ENCODE measurements at places on chromosomes 11 and 22.

DNA sequence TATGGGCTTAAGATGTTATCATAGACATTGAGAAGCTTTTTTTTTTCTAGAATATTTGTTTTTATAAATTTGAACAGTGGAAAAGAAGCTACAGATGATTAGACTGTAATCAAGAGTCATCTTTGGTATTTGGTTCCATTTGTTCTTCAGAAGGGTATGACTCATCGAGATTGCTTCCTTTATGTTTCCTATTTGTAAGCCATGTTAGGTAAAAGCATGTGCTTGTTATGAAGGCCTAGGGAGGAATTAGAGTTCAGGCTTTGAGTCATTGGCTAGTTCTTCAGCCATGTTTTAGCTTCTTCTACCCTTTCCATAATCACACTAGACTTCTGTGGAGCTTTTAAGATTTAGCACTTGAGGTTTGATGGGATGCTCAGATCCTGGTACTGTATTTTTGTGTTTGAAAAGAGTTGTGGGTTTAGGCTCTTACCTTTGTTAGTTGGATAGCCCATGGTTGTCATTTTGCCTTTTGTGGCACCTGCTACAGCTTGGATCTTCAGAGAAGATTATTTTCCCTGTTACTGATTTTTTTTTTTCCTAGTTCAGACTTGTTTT is 44.3 kb downstream of the POLD3 start:
- DNase-seq = no peak

DNA sequence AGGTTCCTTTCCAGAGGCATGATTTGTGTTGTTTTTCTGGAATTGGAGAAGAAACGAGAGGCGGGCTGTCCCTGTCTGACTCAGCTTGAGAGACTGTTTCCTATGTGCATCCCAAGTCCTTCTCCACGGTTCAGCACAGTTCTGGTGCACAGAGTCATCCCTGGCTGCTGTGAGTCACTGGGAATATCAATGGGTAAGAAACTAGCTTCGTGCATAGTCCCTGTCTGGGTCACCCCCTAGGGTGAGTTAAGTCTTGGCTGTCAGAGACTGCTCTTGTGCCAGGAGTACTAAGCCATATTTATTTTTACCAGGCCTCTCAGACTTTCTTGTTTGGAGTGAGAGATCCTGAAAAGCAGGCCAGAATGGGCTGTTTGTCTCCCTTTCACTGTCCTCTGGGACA is 2.4 kb upstream of the LRP4 start:
- no peak for DNase-seq

- no peak for DNase-seq
Measured at GRCh38 chr22:17512960-17513359, 50.3 kb upstream of the SLC25A18 start.

DNA sequence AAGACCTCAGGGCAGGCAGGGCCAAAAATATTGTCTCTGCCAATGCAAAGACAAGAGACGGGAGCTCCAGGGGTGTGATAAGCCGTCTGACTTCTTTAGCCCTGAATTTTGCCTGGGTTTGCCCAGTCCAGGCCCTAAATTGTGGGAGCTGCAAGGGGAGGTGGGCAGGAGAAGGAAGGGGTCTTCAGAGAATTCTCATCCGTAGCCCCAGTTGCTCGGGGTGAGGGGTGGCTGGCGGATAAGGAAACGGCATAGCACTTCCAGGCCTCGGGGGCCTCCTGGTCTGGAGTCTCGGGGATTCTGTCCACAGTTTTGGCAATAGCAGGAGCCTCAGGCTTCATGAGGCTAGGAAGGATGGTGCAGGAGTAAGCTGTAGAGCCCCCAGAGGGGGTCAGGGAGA is 7.4 kb downstream of the CD5 start:
- no peak for DNase-seq

- DNase-seq = no peak
Measured at GRCh38 chr11:68857037-68857586, 15.4 kb upstream of the CPT1A start.

- no peak for DNase-seq
Measured at GRCh38 chr11:128713595-128713994, 19.7 kb downstream of the FLI1 start.

DNA sequence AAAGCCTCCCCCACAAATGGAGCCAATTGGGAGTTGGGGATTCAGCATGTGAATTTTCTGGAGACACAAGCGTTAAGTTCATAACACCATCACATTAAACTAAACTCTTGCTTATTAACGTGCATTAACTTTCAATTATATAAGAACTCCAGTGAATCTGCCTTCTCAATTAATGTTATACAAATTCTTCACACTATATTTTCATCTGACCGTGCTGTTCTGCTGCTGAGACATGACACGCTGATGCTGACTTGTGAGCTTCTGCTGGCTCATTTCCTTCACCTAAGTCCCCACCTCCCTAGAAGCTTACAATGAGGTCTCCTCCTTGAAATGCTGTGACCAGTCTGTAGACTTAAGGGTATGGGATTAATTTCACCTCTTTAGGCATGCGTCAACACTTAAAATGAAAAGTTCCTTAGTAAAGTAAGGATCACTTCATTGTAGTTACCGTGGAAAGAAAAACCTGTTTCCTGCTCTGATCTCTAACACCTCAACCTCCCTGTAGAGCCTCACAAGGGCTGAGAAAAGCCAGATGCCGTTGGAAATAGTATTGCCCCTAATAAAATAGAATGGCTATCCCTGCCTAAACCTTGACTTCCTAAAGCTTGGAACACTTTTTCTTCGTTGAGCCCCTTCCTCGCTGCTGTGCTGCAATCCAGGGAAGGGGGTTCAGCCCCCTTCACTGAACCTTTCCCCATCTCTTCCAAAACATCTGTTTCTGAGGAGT is 2.2 kb downstream of the HBG2 start:
- DNase-seq = no peak

DNA sequence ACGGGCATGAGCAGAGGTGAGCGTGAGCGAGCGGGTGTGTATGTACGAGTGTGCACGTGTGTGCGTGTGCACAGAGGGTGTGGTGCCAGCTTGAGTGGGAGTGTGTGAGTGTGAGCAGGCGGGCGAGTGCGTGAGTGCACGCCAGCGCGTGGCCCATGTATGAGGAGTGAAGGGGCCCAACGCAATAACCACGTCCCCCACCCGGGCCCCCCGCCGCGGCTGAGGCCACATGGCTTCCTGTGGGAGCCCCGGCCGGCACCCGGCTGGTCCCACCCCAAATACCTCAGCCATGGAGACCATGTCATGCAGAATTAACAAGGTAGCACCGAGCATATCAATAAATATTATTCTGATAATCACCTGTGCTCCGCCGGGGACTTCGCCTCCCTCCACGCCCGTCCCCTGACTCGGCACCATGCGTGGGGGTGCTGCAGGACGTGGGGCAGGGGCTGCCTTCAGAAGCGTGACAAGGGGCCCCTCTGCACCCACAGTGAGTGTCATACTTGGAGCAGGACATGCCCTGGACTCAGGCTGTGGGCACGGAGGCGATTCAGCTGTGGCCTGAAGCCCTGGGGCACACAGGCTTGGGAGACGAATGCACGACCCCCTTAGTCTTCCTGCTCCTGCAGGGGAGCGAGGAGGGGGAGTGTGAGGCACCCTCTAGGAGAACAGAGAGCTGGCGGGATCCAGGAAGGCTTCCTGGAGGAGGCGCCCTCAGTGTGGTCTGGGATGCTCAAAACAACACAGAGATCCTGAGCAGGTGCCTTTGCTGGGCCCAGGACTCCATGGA is 5.6 kb upstream of the TRABD start:
- no peak for DNase-seq

- DNase-seq = no peak
Measured at GRCh38 chr11:10409207-10409661, 45.8 kb upstream of the AMPD3 start.

DNA sequence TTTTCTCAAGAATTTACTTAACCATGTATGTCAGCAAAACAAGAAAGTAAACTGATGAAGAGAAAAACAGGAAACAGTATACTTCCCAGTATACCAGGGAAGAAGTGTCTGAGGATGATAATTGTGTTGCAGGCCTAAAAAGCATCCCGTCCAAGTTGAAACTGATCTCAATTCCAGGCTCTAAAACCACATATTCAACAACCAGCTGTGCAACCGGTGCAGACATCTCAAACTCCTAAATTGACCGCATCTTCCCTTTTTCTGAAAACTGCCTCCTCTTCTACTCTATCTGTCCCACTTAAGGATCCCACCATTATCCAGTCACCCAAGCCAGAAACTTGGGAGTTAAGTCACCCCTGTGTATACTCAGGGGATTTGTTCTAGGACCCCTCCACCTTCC is 47.2 kb downstream of the CCDC83 start:
- DNase-seq = no peak

- DNase-seq = no peak
Measured at GRCh38 chr11:90558328-90558865, 335.5 kb upstream of the CHORDC1 start.

- no peak for DNase-seq
Measured at GRCh38 chr11:122253589-122254231, 137.7 kb upstream of the BLID start.

DNA sequence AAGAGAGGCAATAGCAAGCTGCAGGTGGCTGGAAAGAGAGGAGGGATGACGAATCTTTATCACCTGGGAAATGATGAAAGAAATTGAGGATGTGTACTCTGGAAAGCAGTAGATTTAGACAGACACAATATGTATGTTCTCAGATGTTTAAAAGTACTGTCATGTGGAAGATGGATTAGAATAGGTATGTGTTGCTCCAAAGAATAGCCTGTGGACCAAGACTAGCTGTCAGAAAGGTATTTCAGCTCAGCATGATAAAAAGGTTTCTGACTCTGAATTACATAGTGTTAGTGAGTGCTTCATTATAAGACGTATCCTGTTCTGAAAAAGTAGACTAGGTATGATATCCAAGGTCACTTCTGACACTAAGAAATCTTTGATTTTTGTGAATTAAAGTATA is 322.4 kb downstream of the CNTN5 start:
- DNase-seq = no peak

- DNase-seq = no peak
Measured at GRCh38 chr11:35373284-35373933, 45.9 kb downstream of the SLC1A2 start.

GRCh38 chr11:12768726-12769673 is 94.8 kb downstream of the TEAD1 start:
- no peak for DNase-seq

Measured in NCI-H1930 (cell line).